ENCODE measurements at places on chromosomes 16 and 17. TPM values are rescaled to one million over a fixed set of nuclear protein-coding genes. Genes with fewer than 3 reads are reported as not detected.

DNA sequence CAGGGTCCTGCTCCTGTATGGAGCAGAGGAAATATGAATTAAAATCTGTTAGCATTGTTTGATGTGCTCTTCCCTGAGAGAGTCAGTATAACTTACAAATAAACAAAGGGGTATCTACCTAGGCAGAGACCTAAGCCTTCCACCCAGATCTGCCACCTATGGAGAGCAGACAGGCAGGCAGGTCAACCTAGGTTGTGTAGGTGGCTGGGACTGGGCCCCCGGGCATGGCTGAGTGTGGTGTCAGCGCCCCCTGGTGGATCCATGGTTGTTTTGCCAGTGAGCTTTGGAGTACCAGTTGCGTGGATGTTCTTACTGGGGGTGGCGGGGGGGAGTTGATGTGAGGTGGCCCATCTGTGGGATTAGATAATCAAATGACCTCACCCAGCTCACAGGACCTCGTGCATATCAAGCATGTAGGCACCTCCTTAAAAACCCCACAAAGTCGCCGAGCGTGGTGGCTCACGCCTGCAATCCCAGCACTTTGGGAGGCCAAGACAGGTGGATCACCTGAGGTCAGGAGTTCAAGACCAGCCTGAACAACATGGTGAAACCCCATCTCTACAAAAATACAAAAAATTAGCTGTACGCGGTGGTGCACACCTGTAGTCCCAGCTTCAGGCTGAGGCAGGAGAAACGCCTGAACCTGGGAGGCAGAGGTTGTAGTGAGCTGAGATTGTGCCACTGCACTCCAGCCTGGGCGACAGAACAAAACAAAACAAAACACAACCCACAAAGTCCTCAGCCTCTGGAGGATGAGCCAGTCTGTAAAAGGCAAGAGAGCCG is 17.6 kb downstream of the DUS2 start:
- peak; percentile 34 for DNase-seq

DNA sequence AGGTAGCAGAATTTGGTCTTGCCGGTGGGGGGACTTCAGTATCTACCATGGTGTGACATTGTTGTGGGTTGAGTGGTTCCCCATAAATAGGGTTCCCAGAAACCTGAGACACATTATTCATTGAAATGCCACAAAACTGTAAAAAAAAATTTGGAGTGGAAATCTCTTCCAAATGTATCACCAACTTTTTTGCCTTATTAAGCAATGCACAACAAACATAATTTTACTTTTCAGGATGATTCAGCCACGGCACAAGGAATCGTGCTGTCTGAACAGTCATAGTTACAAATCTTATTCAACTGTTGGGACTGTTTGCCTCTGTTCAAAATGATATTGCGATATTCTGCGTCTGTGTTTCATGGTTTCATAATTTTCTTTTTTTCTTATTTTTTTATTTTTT is 181.2 kb downstream of the NTN1 start:
- no peak for DNase-seq

DNA sequence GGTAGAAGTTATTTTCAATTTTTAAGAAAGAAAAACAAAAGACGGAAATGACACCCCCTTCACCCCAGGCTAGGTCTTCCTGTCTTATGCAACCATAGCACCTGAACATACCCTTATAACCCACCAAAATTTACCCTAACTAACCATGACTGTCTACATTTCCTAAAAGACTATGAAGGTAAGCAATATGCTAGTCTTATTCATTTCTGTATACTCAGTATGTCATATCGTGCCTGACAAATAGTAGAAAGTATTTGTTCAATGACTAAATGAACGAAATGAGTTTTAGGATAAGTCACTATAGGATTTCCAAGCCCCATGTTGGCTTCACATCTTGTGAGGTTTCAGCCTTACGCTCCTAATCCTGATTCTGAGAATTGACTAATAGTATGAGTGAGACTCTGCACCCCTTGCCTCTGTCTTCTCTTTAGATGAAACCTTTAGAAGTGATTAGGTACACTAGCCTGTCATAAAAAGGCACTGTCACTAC is 6.5 kb downstream of the ADAT1 start:
- no peak for DNase-seq

DNA sequence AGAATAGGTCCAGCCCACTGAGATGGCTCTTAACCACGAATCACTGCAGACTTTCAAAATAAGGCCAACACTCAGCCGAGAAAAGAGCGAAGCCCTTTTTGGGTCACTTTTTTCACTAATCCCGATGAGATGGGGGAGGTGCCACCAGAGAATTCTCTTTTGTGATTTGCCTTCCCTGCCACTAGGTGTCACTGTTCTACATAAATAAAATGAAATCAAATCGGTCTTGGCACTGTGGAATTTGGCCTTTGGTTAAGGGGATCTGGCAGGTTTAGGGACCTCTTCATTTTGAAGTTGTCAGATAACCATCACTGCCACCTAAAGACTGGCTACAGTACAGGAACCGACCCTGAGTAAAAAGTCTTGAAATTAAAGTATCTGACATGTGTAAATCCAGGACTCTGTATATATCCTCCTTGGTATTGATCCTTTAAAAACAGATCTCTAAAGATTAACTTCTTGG is 147.0 kb downstream of the HS3ST4 start:
- peak; percentile 35 for DNase-seq

GRCh38 chr16:20803561-20804214 is 2.6 kb downstream of the ERI2 start:
- DNase-seq = peak; percentile 24

- DNase-seq = no peak
These were observed 286.1 kb downstream of the SEC14L1 start for GRCh38 chr17:77426676-77427386.

- peak; percentile 61 for DNase-seq
These were observed 4.9 kb upstream of the RBL2 start for GRCh38 chr16:53429221-53429943.

GRCh38 chr17:44074231-44074910 is 3.8 kb downstream of the G6PC3 start:
- DNase-seq = no peak

DNA sequence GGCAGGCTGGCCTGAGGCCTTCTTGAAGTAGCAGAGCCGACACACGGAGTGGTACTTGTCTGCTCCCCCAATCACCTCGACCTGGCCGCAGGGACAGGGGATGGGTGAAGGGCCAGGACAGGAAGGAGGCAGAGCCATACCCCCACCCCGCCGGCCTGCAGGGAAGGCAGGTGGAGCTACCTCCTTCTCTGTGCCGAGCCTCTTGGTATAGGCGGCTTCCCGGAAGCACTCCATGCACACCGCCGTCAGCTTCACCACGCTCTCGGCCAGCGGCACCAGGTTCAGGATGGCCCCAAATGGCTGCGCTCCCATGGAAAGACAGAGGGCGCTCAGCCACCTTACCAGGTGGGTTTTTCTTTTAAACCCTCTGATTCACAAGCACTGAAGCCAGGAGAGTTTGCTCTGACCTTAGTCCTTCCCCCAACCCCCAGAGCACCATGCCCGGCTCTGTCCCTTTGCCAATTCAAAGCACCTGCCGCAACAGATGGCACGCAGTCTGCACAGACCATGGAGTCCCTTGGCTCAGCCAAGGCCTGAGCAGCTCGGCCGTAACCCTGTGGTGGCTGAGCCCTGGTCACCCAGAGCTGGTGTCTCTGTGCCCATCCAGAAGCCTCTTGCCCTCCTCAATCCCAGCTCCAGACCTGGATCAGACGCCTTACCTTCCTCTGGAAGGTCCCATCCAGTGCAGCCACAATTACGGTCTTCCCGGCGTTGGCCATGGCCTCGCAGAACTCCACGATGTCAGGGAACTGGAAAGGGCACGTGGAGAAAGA is 6.7 kb downstream of the SYNGR2 start:
- DNase-seq = no peak

- peak; percentile 46 for DNase-seq
These were observed 2.9 kb downstream of the MARCHF10 start for GRCh38 chr17:62805234-62805633.

DNA sequence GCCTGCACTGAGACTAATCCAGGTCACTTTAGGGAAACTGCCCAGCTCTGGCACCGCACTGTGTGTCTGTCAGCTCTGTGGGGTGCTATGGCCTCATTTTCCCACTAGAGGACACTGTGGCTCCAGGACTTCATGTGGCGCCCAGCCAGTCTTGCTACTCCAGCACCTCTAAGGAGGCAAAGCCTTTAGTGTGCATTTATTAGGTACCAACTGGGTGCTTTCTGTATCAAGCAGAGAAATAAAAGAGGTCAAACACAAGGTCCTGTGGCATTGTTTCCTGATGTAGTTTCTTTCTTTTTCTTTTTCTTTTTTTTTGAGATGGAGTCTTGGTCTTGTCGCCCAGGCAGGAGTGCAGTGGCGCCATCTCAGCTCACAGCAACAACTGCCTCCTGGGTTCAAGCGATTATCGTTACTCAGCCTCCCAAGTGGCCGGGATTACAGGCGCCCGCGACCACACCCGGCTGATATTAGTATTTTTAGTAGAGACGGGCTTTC is 12.5 kb upstream of the RHBDL3 start:
- peak; percentile 55 for DNase-seq

- no peak for DNase-seq
These were observed 2.0 kb downstream of the MAZ start for GRCh38 chr16:29808219-29808900.

DNA sequence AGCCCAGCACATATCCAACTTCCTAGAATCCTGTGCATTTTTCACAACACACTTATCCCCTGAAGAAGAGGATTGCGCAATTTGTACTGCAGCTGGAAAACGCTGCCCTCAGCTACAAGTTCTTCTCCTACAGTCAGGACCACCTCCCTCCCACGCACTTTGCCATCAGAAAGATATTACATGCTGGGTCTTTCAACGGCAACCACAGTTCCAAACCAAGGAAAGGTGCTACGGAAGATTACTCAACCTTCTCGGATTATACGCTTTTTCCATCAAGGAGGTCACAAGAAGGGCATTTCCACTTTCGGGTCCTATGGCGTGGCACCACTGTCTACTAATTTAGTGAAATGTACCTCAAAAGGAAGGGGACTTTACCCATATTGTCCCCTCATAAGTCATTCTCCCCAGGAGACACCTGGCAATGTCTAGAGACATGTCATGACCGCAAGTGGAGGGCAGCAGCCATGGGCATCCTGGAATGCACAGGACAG is 35.2 kb downstream of the USP7 start:
- no peak for DNase-seq

Gene SOST
- not detected for total RNA-seq

Gene STH
- total RNA-seq = not detected

Gene SLC47A2
- total RNA-seq = not detected

Gene PRAC1
- not detected for total RNA-seq

Gene OTOA
- 0.10 TPM for total RNA-seq

Gene TMEM88
- total RNA-seq = 0.65 TPM

Gene KRTAP4-6
- not detected for total RNA-seq

Gene SLC7A5
- 20.9 TPM for total RNA-seq

Gene KRTAP17-1
- not detected for total RNA-seq
